ENCODE measurements at places on chromosomes 1 and 21.

GRCh38 chr21:28776251-28776650 is 216.4 kb downstream of the LTN1 start:
- no peak for DNase-seq

DNA sequence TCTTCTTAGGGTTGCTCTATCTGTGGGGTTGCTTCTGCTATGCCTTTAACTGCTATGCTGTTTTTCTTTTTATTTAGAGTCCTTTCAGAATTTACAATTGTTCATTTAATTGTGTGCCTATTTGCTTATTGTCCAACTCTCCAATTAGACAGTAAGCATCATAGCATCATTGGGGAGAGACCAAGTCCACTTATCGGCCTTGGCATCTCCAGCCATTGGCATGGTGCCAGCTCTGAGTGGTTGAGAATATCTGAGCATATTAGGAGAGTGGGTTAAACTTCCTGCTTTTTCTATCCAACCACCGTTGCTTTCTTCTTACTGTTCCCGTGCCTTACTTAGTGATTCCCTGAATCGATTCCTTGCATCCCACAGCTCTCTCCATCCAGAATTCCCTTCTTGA is 535.0 kb downstream of the AJAP1 start:
- DNase-seq = no peak

DNA sequence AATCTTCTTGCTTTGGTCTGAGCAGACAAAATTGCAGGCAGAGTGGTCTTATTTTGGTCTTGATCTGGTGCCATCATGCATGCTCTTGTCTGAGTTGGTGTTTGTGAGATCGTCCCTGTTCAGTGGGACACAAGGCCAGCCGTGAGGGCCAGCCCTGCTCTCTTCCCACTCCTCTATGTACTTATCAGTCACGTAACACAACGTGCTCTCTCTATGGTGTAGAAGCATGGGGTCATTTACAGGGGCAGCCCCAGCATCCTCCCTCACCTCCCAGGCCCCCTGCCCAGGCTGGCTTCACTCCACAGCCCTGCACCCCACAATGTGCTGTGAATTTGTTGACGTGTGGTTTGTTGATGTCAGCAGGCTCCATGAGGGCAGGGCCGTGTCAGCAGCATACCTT is 18.3 kb upstream of the UTS2 start:
- no peak for DNase-seq

DNA sequence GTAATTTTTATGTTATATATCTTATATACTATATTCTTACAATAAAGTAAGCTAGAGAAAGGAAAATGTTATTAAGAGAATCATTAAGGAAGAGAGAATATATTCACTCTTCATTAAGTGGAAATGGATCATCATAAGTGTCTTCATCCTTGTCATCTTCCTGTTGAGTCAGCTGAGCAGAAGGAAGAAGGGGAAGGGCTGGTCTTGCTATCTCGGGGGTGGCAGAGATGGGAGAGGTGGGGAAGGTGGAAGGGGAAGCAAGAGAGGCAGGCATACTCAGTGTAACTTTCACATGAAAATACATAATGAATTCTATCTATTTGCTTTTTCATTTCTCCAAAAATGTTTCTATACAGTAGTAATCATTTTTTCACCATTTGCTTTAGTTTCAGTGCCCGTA is 5.1 kb downstream of the DNASE2B start:
- no peak for DNase-seq

GRCh38 chr1:206145771-206146290 is 28.6 kb upstream of the AVPR1B start:
- no peak for DNase-seq

- no peak for DNase-seq
Measured at GRCh38 chr1:5954964-5955363, 37.3 kb downstream of the NPHP4 start.

- no peak for DNase-seq
Measured at GRCh38 chr1:16421201-16421600, 16.0 kb downstream of the SPATA21 start.

All from left kidney (tissue), 8 donors.